Activated CD4-positive, alpha-beta memory T cell treated with anti-CD3 and anti-CD28 coated beads for 36 hours (primary cell): ENCODE measurements at places on chromosomes 2 and 18.

DNA sequence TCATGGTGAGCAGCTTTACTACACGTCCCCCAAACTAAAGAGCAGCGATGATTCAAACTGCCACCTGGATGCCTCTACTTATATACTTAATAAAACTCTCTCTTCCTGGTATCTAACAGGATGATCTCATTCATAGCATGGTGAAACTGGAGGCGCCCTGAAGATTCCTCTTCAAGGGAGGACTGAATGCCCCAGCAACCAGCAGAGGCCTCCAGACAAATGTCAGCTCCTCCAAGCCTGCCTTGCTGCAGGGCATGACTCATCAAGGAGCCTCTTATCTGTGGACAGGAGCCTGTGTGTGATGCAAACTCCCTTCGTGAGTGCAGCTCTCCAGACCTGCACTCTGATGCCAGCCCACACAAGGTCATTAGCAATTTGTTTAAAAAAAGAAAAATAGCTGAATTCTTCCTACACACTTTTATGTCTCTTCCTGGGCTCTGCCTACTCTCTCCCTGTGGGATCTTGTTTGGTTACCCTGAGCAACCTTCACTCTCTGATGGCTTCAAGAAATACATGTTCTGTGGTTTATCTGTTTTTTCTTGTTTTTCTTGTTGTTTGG is 30.2 kb downstream of the LONRF2 start:
- DNase-seq = peak; percentile 49

DNA sequence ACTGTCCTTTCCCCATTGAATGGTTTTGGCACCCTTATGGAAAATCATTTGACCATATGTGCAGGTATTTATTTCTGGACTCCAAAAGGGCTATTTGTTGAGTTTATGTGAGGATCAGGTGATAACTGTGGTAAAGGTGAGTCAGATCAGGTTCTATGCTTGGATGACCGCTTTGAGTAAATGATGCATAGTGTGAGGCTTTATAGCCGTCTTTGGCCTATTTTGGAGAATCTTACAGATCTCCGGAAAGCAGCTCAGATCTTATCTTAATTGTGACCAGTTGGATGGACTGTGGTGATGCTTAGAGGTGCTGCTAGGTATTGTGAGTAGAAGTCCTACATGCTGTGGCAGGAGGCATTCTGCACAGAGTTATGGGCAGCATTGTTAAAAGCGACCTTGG is 126.2 kb downstream of the METTL8 start:
- DNase-seq = no peak

DNA sequence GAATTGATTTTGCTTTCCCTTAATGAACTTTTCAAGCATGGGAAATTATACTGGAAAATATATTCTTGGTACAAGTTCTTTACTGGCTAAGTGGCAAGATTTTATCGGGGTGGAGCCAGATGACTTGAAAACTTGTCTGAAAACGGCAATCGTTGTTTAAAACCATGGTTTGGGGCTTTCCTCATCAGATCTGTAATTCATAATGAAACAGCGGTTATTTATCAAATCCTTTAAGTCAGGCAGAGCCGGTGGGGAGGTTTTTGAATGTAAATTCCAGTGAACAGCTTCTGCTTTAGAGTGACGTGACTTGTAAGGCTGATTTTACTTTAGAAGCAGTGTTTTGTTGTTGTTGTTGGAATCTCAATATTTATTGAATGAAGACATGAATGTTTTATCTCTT is 2.6 kb downstream of the SEC11C start:
- DNase-seq = peak; percentile 63

DNA sequence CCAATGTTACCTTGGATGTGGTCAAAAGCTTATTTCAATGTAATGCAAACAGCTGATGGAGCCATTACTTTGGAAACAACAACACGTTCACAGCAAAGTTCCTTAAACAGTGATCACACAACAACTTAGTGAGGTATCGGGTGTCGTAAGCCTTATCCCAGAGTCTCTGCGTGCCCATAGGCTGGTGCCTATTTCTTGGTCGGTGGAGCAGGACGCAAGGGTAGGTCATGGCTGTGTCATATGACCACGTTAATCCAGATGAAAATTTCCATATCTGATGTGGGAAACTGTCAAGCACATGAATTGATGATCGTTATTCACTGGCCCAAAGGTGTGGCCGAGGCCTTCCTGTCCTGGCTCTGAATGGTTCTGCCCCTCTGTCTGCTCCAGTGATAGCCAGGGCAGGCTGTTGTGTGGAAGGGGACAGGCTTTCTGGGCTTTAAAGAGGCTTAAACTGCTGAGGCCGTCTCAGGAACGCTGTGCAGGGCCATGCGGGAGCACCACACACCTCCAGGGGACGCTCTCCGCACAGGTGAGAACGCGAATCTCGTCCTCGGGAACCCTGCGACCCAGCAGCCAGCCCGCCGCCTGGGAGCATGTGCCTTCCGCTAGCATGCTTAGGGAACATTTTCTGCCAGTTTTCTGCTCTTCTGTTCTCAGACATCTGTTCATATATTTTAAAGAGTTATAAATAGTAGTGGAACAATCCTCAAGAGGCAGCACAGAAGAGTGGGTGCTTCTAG is 90.6 kb downstream of the KCTD1 start:
- no peak for DNase-seq

- DNase-seq = no peak
Measured at GRCh38 chr18:80201739-80202138, 45.6 kb downstream of the PARD6G start.

- no peak for DNase-seq
Measured at GRCh38 chr2:59000796-59001195, 759.7 kb upstream of the FANCL start.

- DNase-seq = no peak
Measured at GRCh38 chr2:62564380-62565137, 58.6 kb upstream of the TMEM17 start.

- DNase-seq = no peak
Measured at GRCh38 chr18:32779010-32779409, 6.2 kb upstream of the KLHL14 start.

DNA sequence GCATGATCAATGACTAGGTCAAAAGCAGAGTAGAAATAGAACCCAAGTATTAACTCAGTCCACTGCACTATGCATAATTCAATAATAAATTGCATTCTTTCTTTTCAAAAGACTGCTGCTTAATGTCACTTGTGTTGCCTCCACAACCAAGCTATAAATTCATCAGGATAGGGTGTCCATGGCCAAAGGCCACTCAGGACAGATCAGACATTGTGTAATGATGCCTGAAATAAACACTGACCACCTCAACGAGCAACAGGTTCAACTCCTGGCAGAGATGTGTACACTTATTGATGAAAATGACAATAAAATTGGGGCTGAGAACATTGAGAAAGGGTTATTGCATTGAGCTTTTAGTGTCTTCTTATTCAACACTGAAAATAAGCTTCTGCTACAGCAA is 194.5 kb upstream of the SPOPL start:
- DNase-seq = no peak

DNA sequence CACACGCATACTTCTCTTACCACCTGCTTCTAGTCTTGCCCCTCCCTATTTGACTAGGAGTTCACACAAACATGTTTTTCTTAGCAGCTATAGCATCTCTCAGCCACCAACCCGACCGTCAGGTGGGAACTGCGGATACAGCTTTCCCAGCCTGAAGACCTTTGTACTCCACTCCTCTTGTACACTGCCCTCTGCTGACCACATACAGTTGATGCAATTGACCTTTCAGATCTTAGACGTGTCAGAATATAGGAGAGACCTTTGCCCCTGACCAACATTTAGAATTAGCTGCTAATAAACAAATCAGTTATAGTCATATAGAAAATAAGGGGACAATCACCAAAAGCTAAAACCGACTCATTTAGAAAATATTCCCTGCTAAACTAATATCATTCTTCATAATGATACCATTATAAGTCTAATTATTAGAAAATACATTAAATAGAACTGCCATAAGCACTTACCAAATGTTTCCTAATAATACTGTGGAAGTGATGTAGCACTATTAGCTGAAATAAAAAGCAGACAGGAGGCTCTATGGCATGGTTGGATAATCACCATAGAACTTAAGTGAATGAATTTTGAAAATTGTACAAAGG is 208.4 kb downstream of the RAD51AP2 start:
- DNase-seq = no peak

- DNase-seq = no peak
Measured at GRCh38 chr2:241615041-241615440, 21.9 kb downstream of the THAP4 start.
